IMR-90 (cell line): ENCODE measurements at places on chromosomes 6 and 20.

- DNase-seq: peak; percentile 36
Observed at GRCh38 chr6:135921188-135921587, 69.7 kb downstream of the PDE7B start.

DNA sequence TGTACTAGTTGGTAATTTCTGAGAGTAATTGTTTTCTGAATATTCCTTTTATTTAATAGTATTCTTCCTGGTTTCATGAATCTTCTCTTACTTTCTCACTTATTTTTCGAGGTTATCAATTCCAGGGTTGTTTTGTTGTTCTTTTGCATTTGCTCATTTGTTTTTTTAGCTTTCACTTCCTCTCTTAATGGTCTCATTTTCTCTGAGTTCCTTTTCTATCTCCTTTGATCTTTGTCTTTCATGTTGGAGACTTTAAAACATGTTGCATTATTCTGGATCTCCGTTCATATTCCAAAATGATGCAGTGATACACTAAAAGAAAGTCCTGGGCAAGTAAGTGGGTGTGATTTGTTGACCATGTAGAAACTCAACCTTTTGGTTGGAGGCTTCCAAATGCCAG is 345.3 kb upstream of the SLC35B3 start:
- DNase-seq: no peak

DNA sequence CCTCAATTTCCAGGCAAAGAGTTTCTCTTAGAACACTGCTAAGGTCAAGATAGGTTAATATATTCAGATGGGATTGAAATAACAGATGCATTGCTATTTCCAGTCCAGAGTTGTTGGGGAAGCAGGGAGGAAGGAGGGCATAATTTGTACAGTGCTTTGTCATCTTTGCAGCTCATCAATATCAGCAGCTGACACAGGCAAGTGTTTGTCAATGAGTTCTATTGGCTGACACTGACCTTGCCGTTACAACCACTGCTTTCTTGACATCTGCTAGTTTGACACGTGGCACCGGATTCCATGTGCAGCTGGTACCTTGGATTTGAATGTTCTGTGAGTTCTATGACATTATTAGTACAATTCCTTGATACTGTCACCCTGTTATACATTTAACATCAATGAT is 28.0 kb upstream of the MLIP start:
- DNase-seq: no peak

GRCh38 chr6:43861212-43861894 is 91.3 kb downstream of the VEGFA start:
- DNase-seq: no peak

GRCh38 chr6:15303162-15303919 is 57.5 kb downstream of the JARID2 start:
- DNase-seq: no peak

- DNase-seq: no peak
Observed at GRCh38 chr6:3391902-3392458, 64.9 kb downstream of the SLC22A23 start.

- no peak for DNase-seq
Observed at GRCh38 chr6:10194816-10195672, 219.8 kb downstream of the TFAP2A start.

- no peak for DNase-seq
Observed at GRCh38 chr20:63154395-63154794, 61.5 kb downstream of the YTHDF1 start.

GRCh38 chr6:169935348-169935718 is 183.9 kb downstream of the ERMARD start:
- DNase-seq: no peak

DNA sequence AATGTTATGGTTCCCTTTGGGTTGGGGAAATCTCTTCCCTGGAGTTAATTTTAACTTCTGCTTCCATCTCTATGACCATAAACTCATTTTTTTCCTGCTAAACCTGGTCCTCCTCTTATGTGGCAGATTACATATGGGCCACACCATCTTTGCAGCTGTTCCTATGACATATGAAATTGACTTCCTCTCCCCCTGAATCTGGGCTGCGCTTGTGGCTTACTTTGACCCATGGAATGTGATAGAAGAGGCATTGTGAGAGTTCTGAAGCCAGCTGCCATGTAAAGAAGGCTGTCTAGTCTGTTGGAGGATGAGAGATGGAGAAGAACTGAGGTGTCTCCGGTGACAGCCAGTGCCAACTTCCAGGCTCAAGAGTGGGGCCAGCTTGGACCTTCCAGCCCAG is 100.1 kb downstream of the CDC5L start:
- DNase-seq: peak; percentile 34

- DNase-seq: peak; percentile 47
Observed at GRCh38 chr6:155050311-155050710, 55.2 kb downstream of the TIAM2 start.

DNA sequence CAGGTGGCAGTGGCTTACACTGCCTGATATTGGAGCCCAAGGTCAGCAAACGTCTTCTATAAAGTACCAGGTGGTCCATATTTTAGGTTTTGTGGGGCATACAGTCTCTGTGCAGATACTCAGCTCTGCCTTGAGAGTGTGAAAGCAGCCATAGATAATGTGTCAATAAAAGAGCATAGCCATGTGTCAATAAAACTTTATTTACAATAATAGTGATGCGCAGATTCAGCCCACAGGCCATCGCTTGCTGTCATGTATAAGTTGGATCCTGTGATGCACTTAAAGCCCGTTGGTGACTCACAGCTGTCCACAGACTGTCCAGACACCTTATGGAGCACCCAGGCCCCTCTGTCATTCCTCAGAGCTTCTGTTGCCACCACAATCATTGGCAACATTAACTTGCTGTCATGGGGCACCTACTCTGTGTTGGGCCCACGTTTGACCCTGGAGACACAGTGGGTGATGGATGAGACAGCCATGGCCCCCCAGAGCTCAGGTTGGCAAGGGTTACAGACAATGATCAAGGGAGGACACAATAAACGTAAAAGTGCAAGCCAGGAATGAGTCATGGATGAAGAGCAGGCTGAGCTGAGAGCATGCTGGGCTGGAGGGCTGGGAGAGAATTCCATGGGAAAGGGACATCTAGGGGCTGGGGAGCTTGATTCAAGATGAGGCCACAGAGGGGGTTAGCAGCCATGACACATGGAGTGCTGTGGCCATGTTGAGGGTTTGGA is 173.6 kb downstream of the TAF4 start:
- DNase-seq: no peak

- DNase-seq: peak; percentile 35
Observed at GRCh38 chr6:18507561-18507960, 120.4 kb downstream of the RNF144B start.

GRCh38 chr6:43671011-43671800 is 16.4 kb downstream of the MRPS18A start:
- peak; percentile 20 for DNase-seq

DNA sequence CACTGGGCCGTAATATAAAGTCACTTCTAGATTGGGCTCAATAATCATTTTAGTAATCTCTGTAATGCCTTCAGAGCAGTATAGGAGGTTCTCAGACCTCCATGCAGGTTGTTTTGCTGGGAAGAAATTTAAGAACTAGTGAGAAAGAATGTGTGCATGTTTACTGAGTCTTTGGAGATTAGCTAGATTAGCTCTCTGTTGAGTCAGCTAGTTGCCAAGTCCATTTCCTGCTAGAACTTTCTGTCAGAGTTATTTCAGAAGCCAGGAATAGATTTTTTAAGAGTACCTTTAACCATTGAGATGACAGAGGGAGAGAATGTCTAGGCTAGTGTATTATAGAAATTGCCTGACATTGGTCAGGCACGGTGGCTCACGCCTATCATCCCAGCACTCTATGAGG is 33.3 kb downstream of the ORC3 start:
- DNase-seq: peak; percentile 45

GRCh38 chr6:44278774-44279697 is 8.8 kb downstream of the TMEM151B start:
- no peak for DNase-seq

GRCh38 chr6:53431704-53432103 is 83.0 kb upstream of the ELOVL5 start:
- no peak for DNase-seq
